ENCODE measurements at places on chromosomes 11 and 22. TPM values are rescaled to one million over a fixed set of nuclear protein-coding genes. Genes with fewer than 3 reads are reported as not detected.
A peak's percentile ranks its signal among the peaks of the same experiment; 100 is the strongest.

The RAPSN gene
- 0.91 TPM for total RNA-seq

- DNase-seq = no peak
Measured at GRCh38 chr11:126257764-126258163, 10.9 kb downstream of the SRPRA start.

The TCF20 gene
- total RNA-seq = 87.4 TPM

- no peak for DNase-seq
Measured at GRCh38 chr11:3002351-3002861, 10.3 kb upstream of the NAP1L4 start.

- no peak for DNase-seq
Measured at GRCh38 chr22:18044548-18045271, 20.3 kb upstream of the MICAL3 start.

- no peak for DNase-seq
Measured at GRCh38 chr11:69369210-69369825, 75.4 kb downstream of the MYEOV start.

The GAB4 gene
- total RNA-seq = not detected

The CASP12 gene
- total RNA-seq = not detected

GRCh38 chr11:78420796-78421209 is 3.2 kb upstream of the GAB2 start:
- peak; percentile 43 for DNase-seq

The DDX10 gene
- total RNA-seq = 22.0 TPM

DNA sequence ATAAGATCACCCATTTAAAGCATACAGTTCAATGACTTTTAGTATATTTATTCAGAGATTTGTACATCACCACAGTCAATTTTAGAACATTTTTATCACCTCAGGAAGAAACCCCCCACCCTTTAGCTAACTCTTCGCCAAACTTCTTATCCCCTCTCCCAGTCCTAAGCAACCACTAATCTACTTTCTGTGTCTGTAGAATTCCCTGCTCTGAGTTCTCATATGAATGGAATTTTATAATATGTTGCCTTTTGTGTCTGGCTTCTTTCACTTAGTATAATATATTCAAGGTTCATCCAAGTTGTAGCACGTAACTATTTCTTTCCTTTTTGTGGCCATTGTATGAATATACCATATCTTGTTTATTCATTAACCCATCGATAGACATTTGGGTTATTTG is 3.6 kb downstream of the ANKRD13D start:
- no peak for DNase-seq

GRCh38 chr22:44211256-44211945 is 30.7 kb downstream of the PARVG start:
- no peak for DNase-seq
